ENCODE measurements at places on chromosomes 3 and 15.

- DNase-seq, result no peak
Measured at GRCh38 chr15:89196241-89196640, 25.1 kb downstream of the RLBP1 start.

- DNase-seq, result no peak
Measured at GRCh38 chr3:107661447-107662123, 138.8 kb downstream of the BBX start.

DNA sequence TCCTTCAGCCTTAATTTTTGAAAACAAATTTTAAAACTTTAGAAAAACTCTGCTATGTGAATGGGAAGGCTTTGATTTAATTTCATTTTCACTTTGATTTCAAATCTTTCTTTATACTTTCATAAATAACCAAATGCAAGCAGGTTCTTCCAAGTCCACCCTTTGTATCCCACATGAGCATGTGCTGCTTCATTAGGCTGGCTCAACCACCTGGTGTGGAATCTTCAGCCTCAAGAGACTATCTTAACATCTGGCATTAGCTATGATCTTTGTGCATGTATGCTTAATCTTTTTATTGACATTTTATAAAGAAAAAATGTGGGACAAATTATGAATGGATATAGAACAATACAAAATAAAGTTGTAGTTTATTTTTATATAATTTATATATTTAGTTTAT lies 81.8 kb upstream of the MLF1 start:
- no peak for DNase-seq

DNA sequence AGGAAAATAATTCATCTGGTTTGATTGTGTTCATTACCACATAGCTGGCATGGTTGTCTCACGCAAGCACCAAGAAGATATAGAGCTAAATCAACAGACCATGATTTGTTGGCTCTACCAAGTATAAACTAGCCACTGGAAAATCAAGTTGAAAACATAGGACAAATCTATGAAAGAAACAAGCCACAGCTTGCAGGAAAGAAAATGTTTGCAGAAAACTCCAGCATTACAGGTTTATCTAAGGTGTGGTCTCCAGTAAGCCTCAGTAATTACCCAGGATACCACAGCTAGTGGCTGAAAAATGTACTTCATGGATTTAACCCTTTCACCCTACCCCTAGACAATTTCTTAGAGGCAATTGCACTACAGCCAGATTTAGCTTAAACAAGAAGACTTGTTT lies 340.6 kb downstream of the SOX2 start:
- no peak for DNase-seq

DNA sequence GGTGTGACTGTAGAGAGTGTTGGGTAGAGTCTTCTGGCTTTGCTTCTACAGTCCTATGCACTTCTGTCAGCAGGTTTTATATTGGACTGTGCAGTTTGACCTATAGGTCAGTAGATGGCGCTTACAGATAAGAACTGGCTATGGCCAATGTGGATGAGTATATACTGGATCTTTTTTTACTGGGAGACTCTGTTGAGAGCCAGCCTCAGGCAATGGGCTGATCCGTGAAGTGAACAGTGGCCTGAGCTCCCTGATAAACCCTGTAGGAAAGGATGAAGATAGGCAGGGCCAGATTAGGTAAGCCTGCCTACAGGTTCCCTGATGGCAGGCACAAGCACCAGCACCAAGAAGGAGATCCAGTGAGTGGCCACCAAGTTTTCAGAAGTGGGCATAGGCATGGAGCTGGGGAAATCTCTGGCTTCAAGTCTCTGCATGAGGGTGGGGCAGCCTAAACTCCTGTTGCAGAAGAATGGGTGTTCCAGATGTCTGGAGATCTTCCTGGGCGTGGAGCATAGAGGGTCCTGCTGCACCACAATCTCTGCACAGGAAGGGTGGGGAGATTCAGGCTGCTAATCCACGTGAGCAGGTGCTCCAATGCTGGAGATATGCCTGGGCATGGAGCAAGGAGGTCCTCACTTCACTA lies 326.0 kb upstream of the SGO1 start:
- DNase-seq, result no peak

- no peak for DNase-seq
Measured at GRCh38 chr3:17075358-17075757, 190.6 kb downstream of the PLCL2 start.

DNA sequence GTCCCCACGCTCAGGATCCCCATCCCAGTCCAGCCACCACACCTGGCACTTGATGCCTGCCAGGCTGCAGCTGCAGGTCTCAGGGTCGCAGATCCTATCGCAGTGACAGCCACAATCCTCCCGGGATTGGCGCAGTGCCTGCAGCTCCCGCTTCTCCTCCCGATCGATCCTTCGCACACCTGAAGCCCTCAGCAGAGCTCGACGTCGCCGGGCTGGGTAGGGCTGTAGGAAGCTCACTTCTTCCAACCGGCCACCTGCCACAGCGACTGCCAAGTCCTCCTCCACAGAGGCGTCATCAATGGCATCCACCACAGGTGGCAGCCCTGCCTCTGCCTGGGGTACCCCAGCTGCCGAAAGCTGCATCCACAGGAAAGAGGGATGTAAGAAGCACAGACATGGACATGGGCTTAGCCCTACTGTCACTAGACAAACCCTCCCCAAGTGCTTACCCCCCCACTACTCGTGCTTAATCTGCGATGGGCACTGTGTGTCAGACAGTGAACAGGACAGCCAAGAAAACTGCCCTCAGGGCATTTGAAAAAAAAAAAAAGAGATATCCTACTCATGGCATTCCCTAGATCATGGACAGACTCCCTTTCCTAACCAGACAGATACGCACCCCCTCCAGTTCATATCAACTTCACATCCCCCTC lies 9.2 kb downstream of the CSRNP1 start:
- no peak for DNase-seq

- DNase-seq, result no peak
Measured at GRCh38 chr15:100726070-100726420, 123.7 kb downstream of the ASB7 start.

GRCh38 chr3:152350139-152350538 lies 81.4 kb downstream of the MBNL1 start:
- DNase-seq, result no peak

GRCh38 chr3:194905696-194906095 lies 220.0 kb downstream of the FAM43A start:
- no peak for DNase-seq

DNA sequence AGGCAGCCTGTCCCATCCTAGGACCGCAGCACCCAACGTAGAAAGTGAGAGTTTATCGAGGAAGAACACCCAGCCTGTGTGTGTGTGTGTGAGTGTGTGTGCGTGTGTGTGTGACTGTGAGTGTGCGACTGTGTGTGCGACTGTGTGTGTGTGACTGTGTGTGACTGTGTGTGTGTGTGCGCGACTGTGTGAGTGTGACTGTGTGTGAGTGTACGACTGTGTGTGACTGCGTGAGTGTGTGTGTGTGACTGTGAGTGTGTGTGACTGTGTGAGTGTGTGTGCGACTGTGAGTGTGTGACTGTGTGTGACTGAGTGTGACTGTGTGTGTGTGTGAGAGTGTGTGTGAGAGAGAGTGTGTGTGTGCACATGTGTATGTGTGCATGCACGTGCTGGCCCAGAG lies 15.1 kb upstream of the DLL4 start:
- no peak for DNase-seq

DNA sequence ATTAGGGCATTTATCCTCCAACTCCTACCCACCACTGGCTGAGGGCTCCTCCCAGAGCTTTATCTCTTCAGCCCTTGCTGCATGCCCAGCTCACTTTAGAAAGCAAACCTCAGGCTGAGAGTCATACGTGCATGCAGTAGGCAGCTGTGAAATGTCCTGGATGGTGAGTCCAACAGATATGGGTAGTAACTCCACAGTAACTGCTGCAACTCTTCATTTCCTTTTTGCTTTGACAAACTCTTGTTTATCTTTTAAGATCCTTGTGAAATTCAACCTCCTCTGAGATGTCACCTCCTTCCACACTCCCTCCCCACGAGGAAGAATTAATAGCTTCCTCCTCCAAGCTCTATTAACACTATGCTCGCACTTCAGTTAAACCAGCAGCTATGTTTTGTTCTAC lies 35.9 kb upstream of the CTNNB1 start:
- DNase-seq, result no peak

- no peak for DNase-seq
Measured at GRCh38 chr3:78614486-78614885, 1153.3 kb downstream of the ROBO1 start.

DNA sequence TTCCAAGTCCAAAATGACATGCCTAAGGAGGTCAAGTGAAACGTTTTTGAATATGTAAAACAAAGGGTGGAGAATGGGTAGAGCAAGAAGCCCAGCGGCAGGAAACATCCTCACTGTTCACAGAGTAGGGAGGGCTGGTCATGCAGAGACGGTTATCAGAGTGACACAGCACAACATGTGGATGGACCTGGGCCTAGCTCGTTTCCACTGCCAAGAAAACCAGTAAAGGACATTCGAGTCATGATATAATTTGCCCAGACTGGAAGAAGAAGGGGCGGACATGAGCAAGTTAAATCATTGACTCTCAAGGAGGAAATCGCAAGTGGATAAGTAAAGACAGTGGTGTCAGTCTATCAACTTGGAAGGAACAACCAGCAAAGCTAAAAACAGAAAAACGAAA lies 89.3 kb downstream of the LRIG1 start:
- DNase-seq, result no peak

DNA sequence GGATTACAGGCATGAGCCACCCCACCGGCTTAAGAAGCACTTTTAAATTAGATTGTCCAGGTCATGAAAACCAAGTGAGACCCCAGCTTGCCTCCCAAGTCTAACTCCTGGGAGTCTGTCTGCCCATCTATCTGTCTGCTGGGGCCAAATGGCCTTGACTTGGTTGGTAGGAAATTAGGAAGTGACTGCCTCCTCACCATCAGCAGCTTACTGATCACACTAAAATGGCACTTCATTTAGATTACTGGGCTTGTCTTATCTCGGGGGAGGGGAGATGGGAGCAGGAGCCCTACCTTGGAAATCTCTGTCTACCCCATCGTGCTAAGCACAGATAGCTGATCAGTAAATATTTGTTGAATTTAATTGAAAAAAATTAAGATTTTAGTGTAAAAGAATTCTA lies 5.6 kb upstream of the LRRC2 start:
- no peak for DNase-seq

DNA sequence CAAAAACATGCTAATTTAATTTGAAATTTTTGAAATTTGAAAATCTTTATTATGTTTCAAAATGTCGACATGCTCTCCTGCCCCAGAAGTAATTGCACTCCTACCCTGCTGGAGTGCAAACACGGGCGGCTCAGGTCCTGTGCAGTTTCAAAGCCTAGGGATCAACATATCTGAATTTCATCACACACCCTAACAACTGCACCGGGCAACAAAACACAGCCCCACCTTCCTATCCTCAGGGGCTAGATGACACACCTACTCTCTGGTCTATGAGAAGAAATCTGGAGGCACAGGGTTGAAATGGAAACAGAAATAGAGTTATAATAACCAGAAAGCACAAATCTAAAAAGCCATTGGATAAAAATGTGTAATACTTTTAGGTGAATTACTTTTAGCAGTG lies 61.4 kb downstream of the BFSP2 start:
- DNase-seq, result no peak

GRCh38 chr15:101491734-101492640 lies 2.5 kb upstream of the PCSK6 start:
- no peak for DNase-seq

- DNase-seq, result no peak
Measured at GRCh38 chr15:44183363-44183762, 11.7 kb downstream of the FRMD5 start.

- DNase-seq, result no peak
Measured at GRCh38 chr15:69035918-69036258, 21.4 kb downstream of the NOX5 start.

DNA sequence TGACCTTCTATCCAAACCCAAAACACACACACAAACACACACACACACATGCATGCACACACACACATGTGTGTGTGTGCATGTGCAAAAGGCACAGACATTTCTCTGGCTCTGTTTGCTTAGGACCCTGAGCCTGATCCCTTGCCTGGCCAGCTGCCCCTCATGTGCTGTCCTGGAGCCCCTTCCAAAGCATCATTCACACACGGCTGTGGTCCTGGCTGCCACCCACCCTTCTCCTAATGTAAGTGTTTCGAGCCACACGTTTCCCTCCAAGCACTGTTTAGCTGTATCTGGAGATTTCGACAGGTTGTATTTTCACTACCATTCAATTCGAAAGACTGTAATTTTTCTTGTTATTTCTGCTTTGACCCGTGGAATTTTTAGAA lies 45.8 kb upstream of the KLF13 start:
- DNase-seq, result no peak

DNA sequence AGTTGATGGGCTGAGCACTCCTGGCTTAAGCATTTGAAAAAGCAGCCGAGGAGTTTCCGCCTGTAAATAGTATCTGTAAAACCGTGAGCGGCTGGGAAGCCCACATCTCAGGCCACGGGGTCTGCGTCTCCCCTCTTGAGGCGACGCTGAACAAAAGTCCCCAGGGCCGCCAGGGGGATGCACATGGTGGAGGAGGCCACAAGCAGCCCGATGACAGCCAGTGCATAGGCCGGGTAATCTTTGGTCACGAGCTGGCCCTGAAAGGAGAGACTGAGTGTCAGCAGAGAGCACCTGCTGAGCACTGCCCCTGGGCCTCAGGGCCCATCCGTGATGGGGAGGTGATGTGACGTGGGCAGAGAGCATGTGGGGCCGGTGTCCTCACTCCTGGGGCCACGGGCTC lies 37.5 kb downstream of the SLC6A20 start:
- no peak for DNase-seq

DNA sequence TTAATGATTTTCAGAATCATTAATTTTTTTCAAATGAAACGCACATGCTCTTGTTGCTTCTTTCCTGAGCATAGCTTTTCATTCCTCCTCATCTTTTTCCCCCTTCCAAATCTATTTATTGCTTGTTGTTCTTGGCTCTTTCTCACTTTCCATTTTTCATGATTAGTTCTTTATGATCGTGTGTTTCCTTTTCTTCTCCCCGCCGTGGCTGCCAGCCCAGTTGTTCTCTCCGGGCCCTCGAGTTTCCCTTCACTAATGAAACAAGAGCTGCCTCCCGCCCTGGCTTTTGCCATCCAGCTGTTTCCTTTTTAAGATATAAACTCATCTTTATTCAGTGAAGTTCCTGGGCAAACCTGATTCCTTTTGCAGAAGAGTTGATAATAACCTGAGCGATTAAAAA lies 170.2 kb upstream of the NR2F2 start:
- DNase-seq, result no peak

DNA sequence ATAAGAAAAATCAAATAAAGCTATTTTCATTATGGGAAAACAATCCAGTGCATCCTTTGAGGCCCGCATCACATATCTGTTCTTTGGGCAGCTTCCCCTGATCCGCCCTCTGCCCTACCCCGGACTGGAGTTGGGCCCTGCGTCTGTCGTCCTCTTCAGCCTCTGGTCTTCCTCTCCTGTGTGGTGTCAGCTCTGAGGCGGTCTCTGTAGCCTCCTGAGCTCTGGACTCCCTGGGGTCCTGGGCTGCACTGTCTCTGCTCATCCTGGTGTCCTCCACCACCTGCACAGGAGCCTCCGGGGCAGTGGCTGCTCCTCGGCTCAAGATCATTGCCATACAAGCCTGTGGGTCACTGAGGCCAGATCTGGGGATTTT lies 7.4 kb upstream of the SNX22 start:
- DNase-seq, result no peak

GRCh38 chr3:188507244-188507720 lies 353.3 kb downstream of the LPP start:
- DNase-seq, result no peak

Data from GM12892 (cell line).